CD4-positive, alpha-beta memory T cell (primary cell): ENCODE measurements at places on chromosomes 1 and 21.

- no peaks in the 10 kb centered on the region for H3K4me1 ChIP-seq
- no peak overlapping the region for H3K27ac ChIP-seq
- no peak overlapping the region for H3K4me3 ChIP-seq
- H3K36me3 ChIP-seq: no peaks in the 10 kb centered on the region
Measured at GRCh38 chr1:94257444-94257843, 20.1 kb upstream of the ARHGAP29 start.

DNA sequence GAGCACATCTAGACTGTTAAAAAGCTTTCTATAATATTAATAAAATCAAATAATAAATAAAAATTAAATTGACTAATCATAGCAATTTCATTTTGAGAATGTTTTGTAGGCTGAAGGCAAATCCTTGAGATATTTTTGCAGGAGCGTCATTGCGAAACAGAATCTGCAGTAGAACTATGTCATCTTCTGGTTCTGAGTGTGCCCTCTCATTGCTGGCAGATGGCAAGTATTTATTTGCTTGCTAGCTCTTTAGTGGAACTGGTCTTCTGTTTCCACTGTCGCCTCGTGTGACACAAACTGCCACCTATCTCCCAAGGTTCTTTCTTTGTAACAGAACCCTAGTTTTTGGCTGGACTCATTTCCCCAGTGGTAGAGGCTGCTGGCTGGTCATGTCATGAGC, 19.0 kb upstream of the IRF2BP2 start:
- H3K27ac ChIP-seq: no peak overlapping the region
- H3K4me3 ChIP-seq: no peak overlapping the region
- no peaks in the 10 kb centered on the region for H3K27me3 ChIP-seq
- no peak for DNase-seq
- H3K36me3 ChIP-seq: no peaks in the 10 kb centered on the region

DNA sequence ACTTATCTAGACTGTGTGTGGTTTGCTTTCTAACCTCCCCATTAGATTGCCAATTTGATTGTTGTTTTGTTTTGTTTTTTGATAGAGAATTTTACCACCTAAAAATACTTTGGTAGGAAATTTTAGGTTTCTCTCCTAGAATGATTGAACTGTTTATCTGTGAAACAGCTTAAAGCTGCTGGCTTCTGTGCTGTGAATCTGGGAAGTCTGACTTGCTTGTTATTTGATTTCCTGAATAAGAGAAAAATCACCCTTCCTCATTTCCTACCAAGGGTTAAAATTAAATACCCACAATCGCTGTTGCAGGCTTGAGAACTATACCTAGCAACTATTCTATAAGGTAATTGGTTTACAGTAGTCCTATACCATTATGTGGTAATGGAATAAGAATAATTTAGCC, 198.9 kb upstream of the CACYBP start:
- DNase-seq: no peak
- no peak overlapping the region for H3K4me3 ChIP-seq
- H3K27ac ChIP-seq: peak overlapping the region; percentile 62
- no peaks in the 10 kb centered on the region for H3K36me3 ChIP-seq
- no peaks in the 10 kb centered on the region for H3K27me3 ChIP-seq

- H3K27ac ChIP-seq: no peak overlapping the region
- H3K4me1 ChIP-seq: no peaks in the 10 kb centered on the region
- no peak for DNase-seq
- no peak overlapping the region for H3K4me3 ChIP-seq
Measured at GRCh38 chr1:184608581-184608980, 146.1 kb downstream of the EDEM3 start.

DNA sequence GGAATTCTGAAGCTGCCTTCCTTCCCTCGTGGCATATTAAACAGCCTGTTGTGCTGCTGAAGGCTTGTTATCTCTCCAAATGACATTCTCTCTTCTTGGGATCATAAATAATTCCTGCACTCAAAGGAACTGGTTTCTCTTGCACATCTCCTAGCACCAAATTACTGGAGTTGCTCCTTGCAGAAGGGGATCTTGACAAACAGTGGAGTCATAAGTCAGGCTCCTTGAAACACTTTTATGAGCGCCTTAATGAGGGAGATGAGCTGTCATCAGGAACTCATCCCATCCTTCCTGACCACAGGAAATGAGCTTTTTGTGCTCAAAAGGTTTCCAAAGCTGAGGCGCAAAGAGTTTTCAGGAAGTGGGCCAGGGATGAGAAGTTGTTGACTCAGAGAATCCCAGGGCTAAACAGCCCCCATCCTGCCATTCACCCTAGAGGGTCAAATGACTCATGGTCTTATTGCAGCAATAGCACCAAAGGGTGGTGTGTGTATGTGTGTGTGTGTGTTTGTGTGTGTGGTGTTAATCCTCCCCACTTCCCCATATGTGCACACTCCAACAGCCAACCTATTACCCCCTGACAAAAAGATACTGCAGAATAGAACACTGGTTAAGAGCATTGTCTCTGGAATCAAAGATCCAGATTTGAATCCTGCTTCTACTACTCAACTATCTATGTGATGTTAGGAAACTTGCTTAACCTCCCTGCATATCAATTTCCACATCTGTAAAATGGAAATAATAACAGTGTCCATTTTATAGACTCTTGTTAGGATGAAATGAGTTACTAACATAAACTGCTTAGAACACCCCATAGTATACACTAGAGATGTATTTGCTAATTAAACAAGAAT, 2.8 kb upstream of the PHC2 start:
- H3K4me3 ChIP-seq: no peak overlapping the region
- H3K36me3 ChIP-seq: no peaks in the 10 kb centered on the region
- no peak for DNase-seq
- no peak overlapping the region for H3K27ac ChIP-seq
- peaks cover 10% of the 10 kb centered on the region for H3K4me1 ChIP-seq

DNA sequence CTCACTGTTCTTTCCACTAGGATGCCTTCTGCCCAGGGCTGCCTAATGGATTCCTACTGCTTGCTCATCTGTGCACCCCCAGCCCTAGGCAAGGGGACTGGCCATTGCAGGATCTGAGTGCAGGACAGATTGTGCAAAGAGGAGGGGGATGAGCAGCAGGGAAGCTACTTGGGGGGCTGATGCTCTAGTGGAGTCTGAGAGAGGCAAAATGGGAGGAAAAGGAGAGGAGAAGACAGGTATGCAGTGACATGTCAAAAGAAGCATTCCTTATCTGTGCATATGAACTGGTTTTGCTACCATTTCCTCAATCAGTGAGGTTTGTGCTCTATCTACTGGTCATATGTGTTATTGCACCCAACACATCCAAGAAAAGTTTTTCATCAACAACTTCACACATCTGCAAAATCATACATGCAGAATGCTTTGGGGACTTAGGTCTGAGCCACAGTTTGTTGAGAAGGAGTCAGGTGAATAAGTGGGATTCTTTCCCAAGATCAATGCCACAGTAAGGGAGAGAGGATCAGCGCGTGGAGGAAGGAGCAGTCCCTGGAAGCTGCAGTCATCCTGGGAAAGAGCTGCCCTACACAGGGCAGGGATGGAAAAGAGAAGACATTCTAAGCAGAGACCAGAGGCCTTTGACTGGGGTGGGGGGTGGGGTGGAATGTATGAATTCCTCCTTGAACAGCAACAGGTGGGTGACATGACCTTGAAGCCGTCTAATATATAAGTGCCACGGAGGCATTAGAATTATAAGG, 14.4 kb downstream of the SLC5A9 start:
- no peaks in the 10 kb centered on the region for H3K36me3 ChIP-seq
- H3K4me1 ChIP-seq: no peaks in the 10 kb centered on the region
- no peaks in the 10 kb centered on the region for H3K27me3 ChIP-seq
- no peak overlapping the region for H3K27ac ChIP-seq
- peak; percentile 24 for DNase-seq

- no peak overlapping the region for H3K4me3 ChIP-seq
- DNase-seq: peak; percentile 22
- no peak overlapping the region for H3K27ac ChIP-seq
- no peaks in the 10 kb centered on the region for H3K27me3 ChIP-seq
- H3K36me3 ChIP-seq: no peaks in the 10 kb centered on the region
- peaks cover 24% of the 10 kb centered on the region for H3K4me1 ChIP-seq
Measured at GRCh38 chr1:8671306-8671917, 146.0 kb downstream of the RERE start.

DNA sequence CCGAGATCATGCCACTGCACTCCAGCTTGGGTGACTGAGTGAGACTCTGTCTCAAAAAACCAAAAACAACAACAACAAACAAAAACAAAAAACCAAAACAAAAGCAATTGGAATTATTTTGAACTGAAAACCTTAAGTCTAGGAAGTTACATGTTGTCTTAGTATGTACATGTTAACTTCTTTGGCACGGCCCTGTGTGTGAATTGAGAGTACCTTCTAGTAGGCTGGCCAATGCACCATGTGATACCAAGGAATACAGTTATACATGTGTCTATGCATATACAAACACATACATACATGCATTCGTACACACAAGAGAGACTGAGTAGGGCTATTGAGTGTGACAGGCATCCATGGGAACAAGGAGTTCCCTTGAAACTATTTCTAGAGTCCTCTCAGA, 18.6 kb downstream of the TPTE start:
- no peaks in the 10 kb centered on the region for H3K4me1 ChIP-seq
- H3K4me3 ChIP-seq: no peak overlapping the region
- H3K27ac ChIP-seq: no peak overlapping the region
- H3K27me3 ChIP-seq: no peaks in the 10 kb centered on the region

DNA sequence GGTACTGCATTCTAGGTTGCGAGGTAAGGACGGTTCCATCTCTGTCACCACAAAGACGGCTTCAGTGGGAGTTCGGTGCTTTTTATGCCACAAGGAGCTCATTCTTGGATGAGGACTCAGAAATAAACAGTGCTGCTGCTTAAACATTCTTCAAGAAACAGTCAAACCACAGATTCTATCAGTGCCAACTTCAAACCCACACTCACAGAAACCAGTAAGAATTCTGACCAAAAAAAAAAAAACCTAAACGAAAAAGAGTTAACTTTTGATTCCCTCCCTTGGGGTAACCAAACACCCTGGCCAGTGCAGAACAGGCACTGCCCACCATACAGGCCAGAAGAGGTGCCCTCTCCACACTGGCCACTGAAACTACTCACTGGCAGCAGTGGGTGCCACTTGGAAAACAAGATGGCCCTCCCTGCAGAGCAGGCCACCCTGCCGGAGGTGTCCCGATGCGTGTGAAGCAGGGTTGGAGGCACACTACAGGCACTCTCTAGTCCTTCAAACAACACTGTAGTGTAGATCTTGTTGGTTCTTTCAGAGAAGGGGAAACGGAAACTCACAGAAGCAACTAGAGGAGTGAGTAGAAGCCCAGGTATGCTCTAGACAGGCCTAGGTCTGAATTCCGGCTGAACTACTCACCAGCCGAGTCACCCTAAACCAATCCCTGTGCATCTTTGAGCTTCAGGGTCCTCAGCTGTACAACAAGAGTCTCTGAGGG, 87.3 kb upstream of the TLR5 start:
- peaks cover 68% of the 10 kb centered on the region for H3K4me1 ChIP-seq
- H3K27ac ChIP-seq: no peak overlapping the region
- H3K27me3 ChIP-seq: no peaks in the 10 kb centered on the region
- H3K36me3 ChIP-seq: no peaks in the 10 kb centered on the region

- no peak overlapping the region for H3K4me3 ChIP-seq
- peaks cover 93% of the 10 kb centered on the region for H3K4me1 ChIP-seq
- H3K36me3 ChIP-seq: no peaks in the 10 kb centered on the region
- H3K27ac ChIP-seq: no peak overlapping the region
Measured at GRCh38 chr1:206705191-206705590, 20.5 kb downstream of the MAPKAPK2 start.

GRCh38 chr1:48250572-48250971, 28.1 kb downstream of the SLC5A9 start:
- no peak for DNase-seq
- H3K36me3 ChIP-seq: no peaks in the 10 kb centered on the region
- no peaks in the 10 kb centered on the region for H3K4me1 ChIP-seq
- H3K4me3 ChIP-seq: no peak overlapping the region

DNA sequence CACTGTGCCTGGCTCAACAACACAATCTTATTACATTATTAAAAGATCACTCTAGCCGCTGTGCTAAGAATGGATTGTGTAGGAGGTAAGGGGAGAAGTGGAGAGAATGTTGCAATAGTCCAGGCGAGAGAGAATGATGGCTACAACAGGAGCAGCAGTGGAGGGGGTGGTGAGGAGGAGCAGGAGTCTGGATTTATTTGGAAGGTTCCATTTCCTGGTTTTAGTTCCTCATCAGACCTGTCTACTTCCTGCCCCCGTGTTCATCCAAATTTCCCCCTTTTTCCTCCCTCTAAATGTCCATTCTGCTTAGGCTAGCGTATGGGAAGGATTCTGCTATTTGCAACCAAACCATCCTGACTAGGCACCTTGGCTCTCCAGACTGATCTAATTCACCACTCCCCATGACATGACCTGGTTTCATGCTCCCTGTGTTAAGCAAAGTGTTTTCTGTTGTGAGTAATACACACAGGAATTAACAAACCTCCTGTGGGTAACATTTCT, 35.1 kb upstream of the EYA3 start:
- DNase-seq: no peak
- no peaks in the 10 kb centered on the region for H3K36me3 ChIP-seq
- H3K27me3 ChIP-seq: no peaks in the 10 kb centered on the region

DNA sequence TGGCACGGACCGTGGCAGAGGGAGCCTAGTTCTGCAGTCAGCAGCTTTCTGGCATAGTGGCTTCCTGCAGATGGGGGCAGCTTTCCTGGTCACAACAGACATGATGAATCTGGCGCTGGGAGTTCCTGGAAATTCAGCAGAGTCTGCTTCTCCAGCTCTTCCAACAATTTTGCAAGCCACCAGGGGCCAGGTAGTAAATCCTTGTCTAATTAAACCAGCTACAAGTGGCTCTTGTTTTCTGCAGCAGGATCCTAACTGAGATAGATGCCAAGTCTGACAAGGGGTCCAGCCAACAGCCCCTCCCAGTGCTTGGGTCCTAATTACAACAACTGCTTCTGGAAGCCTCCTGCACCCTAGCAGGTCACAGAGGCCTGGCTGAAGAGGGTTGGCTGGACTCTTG, 35.8 kb downstream of the TRIM62 start:
- no peak overlapping the region for H3K27ac ChIP-seq
- H3K4me3 ChIP-seq: no peak overlapping the region
- no peaks in the 10 kb centered on the region for H3K27me3 ChIP-seq
- no peak for DNase-seq
- H3K36me3 ChIP-seq: peaks cover 21% of the 10 kb centered on the region
- no peaks in the 10 kb centered on the region for H3K4me1 ChIP-seq

DNA sequence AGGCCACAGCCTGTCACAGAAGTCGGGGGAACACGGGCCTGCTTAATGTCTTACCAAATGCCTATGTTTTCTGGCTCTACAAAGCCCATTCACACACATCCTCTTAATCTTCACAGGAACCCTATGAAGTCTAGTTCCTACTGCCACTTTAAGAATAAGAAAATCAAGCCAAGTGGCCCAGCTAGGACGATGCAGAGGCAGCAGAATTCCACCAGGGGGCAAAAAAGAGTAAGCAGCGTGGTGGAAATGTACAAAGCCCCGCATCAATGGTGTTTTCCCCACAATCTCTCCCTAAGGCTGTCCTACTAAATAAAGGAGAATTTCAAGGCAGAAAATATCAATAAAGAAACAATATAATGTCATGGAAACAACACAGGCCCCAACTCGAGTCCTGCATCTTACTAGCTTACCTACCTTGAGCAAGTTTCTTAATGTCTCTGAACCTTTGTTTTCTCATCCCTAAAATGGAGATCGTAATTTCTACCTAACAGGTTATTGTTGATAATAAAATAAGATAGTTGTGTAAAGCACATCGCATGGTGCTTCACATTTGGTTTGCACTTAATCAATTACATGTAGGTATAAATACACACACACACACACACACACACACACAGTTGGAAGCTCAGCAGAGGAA, 21.4 kb downstream of the SEC16B start:
- no peaks in the 10 kb centered on the region for H3K36me3 ChIP-seq
- no peak overlapping the region for H3K4me3 ChIP-seq
- H3K27me3 ChIP-seq: no peaks in the 10 kb centered on the region
- no peaks in the 10 kb centered on the region for H3K4me1 ChIP-seq
- no peak for DNase-seq

- peaks cover 57% of the 10 kb centered on the region for H3K4me1 ChIP-seq
- H3K27ac ChIP-seq: peak overlapping the region; percentile 86
- H3K36me3 ChIP-seq: no peaks in the 10 kb centered on the region
- peak; percentile 35 for DNase-seq
- peak overlapping the region; percentile 91 for H3K4me3 ChIP-seq
Measured at GRCh38 chr1:155005076-155006011, 2.7 kb downstream of the ZBTB7B start.
